Activated naive CD8-positive, alpha-beta T cell treated with anti-CD3 and anti-CD28 coated beads, Interleukin-2, amount 10 ng/mL, durations not matched to agents 7 days and 5 days (primary cell): ENCODE measurements at places on chromosomes 12 and 14. TPM values are rescaled to one million over a fixed set of nuclear protein-coding genes. Genes with fewer than 3 reads are reported as not detected.

DNA sequence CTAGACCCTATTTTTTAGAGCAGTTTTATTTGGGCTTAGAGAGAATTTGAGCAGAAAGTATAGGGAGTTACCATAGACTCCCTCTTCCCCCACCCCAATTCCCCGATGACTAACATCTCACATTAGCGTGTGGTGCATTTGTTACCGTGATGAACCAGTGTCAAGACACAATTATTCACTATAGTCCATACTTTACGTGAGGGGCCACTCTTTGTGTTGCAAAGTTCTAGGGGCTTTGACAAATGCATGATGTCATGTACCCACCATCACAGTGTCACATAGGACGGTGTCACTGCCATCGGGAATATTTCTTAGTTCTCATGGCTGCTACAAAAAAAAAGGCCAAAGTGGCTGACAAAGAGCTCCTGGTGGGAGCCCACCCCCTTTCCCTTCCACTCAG lies 119.1 kb downstream of the PHETA1 start:
- no peaks in the 10 kb centered on the region for H3K4me1 ChIP-seq
- no peaks in the 10 kb centered on the region for H3K36me3 ChIP-seq
- no peak overlapping the region for H3K27ac ChIP-seq
- no peaks in the 10 kb centered on the region for H3K27me3 ChIP-seq
- H3K4me3 ChIP-seq, result no peak overlapping the region

DNA sequence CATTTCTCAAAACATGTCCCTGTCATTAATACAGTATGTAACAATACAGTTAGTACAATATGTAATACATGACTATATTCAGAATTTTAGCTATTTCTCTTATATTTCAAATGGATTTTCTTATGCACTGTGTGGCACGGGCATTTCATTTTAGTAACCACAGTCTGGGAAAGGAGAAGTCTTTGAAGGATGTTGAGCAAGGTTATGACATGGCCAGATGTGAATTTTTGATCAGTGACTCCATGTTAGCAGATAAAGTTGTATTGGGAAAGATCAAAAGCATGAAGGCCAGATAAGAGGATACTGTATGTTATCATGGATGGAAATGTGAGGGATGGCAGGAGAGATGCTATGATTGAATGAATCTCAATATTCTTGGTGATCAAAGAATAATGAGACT lies 285.2 kb downstream of the NAV3 start:
- no peaks in the 10 kb centered on the region for H3K36me3 ChIP-seq
- H3K27ac ChIP-seq, result no peak overlapping the region
- H3K4me1 ChIP-seq, result no peaks in the 10 kb centered on the region
- DNase-seq, result no peak

GRCh38 chr14:35068238-35069012 lies 22.4 kb downstream of the FAM177A1 start:
- H3K36me3 ChIP-seq, result peaks cover 31% of the 10 kb centered on the region
- H3K27ac ChIP-seq, result no peak overlapping the region
- H3K4me3 ChIP-seq, result no peak overlapping the region
- H3K4me1 ChIP-seq, result no peaks in the 10 kb centered on the region

Gene PRKAG1
- 56.6 TPM for total RNA-seq

Gene FITM1
- total RNA-seq, result 1.3 TPM
